CD4-positive, alpha-beta T cell treated with Interleukin-10 for 1 hour (primary cell): ENCODE measurements at places on chromosomes 4 and X.

DNA sequence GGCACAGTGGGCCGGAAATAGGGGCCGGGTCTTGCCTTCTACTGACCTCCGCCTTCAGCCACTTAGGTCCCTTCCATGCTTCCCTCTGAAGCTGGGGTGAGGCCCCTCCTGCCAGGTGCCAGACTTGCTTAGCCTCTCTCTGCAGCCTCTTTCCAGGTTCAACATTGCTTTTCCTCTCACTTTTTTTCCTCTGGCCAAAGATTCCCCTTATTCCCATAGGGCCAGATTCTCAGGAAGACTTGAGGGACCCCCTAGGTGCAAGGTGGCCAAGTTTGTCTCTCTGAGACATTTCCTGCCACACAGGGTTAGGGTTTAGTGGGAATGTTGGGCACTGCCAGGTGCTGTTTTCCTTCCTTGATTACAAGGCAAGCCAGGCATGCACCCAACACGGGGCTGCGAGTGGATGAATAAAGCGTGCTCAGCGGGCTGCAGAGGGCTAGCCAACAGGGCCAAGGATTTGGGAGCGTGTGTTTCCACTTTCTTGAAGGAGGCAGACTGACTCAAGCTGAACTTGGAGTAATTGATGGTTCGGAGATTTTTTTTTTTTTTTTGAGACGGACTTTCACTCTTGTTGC lies 7.6 kb upstream of the GJB1 start:
- no peak for DNase-seq

- DNase-seq, result no peak
Observed at GRCh38 chr4:145066063-145066501, 31.9 kb downstream of the ANAPC10 start.

DNA sequence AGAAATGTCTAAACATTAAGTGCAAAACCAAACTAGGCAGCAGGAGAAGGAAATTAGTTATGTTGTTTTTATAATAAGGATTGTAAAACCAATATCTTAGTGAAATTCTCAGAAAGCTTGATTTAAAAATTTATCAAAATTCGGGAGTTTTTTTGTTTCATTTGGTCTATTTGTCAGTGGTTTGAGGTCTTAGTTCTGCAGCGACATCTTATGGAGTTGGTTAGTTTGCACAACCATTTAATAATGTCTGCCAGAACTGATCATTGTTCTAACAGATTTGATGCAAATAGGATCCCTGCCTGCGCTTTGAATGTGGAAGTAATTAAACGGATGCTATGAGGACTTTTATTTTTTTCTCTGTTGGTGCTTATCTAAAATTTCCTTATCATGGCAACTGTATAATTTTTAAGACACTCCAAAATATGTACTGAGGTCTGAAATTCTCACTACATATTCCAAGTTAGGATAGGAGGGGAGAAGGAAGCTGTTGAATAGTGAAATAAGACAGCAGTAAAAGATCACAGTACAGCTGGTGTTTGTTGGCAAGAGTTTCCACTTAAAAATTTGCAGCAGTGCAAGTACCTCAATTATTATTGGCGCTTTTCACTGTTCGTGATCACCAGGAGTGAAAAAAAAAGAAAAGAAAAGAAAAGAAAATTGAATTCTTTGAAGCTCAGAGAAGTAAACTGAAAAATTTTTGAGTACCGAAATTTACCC lies 2521.4 kb downstream of the ARAP2 start:
- DNase-seq, result no peak

- DNase-seq, result no peak
Observed at GRCh38 chr4:1327526-1328266, 19.3 kb upstream of the UVSSA start.

- DNase-seq, result no peak
Observed at GRCh38 chr4:158159718-158160094, 13.1 kb downstream of the GASK1B start.

DNA sequence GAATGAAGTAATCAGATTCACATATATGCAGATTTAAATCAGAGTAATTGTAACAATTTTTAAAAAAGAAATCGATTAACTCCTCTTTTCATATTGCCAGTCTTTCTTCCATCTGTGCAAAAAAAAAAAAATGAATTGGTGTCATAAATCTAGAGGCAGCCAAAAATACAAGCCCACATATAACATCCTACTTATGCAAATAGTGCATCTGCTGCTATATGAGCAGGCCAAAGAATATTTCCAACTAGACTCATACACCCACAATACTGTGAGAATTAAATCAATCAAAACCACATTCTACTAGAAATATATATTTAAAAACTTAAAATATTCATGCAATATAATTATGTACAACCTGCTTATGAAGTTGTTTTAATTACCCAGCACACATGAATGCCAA lies 298.1 kb upstream of the TRAM1L1 start:
- no peak for DNase-seq

DNA sequence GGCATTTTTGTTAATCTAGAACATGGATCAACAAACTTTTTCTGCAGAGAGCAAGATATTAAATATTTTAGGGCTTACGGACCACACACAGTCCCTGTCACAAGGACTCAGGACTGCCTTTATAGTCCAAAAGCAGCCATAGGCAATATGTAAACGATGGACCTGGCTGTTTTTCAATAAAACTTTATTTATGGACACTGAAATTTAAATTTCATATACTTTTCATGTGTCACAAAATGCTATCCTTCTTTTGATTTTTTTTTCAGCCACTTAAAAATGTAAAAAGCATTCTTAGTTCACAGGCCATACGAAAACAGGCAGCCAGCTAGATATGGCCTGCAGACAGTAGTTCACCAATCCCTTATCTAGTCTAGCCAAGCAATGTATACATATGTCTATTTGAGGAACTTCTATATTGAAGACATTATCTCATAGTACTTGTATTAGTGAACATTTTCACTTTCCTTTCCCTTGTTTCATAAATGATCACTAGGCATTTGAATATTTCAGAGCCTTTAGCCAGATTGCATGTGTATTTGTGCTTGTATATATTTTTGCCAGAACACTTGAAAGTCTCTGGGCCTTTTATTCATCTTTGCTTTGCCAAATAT lies 350.9 kb downstream of the RPA4 start:
- DNase-seq, result no peak

DNA sequence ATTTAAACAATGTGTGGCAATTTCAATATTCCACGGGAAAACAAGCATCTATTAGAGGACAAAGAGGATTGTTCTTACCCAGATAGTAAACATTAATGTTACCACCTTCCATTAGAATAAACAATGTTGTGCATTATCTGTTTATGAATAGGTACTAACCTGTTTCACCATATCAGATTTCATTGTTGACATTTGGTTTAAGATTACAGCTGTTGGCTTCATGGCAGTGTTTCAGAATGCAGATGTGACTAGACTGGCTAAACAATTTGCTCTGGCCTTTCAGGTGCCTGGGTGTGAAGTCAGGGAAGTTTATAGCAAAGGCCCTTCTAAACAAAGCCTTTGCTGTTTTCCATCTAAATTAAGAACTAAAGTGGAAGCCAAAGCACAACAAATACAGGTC lies 464.7 kb upstream of the FAM47C start:
- DNase-seq, result no peak

DNA sequence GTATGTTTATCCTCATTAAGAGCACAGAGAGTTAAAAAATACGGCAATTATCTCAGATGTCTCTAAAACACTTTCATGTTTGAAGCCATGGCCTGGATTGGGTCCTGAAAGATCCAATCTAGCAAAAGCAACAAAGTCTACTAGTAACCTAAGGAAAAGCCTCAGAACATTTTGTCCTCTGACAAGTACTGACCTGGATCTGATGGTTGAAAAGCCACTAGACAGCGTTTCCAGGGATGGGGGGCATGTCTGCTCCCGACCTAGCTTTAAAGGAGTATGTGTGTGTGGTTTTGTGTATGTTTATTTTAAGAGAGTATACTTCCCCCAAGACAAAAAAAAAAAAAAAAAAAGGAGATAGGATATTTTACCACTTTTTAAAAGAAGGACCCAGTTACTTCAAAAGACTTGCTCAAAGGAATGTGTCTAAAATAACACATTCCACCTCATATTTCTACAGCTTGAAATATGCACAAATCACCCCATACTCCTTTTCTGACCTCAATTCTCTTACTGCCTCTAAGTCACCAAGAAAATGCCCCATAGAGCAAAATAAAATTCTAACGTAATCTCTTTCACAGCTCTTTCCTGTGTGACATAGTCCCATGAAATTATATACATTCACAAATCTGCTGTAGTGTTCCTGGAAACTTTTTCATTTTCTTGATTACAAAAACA lies 189.0 kb upstream of the TTC29 start:
- no peak for DNase-seq

- DNase-seq, result peak; percentile 27
Observed at GRCh38 chrX:12770440-12770839, 20.8 kb upstream of the PRPS2 start.

- DNase-seq, result no peak
Observed at GRCh38 chrX:133380711-133381619, 34.3 kb downstream of the GPC4 start.

- peak; percentile 76 for DNase-seq
Observed at GRCh38 chrX:13742397-13743176, 8.0 kb downstream of the OFD1 start.

GRCh38 chrX:20623448-20623847 lies 356.7 kb upstream of the RPS6KA3 start:
- DNase-seq, result no peak

DNA sequence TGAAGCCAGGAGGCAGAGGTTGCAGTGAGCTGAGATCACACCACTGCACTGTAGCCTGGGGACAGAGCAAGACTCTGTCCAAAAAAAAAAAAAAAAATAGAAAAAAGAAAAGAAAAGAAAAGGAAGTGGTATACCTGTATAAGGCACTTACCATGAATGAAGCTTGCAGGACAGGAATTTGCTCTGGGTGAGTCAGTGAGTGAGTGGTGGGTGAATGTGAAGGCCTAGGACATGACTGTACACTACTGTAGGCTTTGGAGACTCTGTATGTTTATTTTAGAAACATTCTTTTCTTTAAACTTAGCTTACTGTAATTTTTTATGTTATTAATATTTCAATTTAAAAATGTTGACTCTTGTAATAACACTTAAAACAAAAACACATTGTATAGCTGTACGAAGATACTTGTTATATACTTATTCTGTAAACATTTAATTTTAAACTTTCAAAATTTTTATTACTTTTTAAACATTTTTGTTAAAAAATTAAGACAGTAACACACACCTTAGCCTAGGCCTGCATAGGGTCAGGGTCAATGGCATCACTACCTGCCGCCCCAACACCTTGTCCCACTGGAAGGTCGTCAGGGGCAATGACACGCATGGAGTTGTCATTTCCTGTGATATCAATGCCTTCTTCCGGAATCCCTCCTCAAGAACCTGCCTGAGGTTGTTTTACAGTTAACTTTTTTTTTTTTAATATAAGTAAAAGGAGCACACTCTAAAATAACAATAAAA lies 78.7 kb downstream of the CLNK start:
- no peak for DNase-seq
